ENCODE measurements at places on chromosomes 3 and 15.
A peak's percentile ranks its signal among the peaks of the same experiment; 100 is the strongest.

DNA sequence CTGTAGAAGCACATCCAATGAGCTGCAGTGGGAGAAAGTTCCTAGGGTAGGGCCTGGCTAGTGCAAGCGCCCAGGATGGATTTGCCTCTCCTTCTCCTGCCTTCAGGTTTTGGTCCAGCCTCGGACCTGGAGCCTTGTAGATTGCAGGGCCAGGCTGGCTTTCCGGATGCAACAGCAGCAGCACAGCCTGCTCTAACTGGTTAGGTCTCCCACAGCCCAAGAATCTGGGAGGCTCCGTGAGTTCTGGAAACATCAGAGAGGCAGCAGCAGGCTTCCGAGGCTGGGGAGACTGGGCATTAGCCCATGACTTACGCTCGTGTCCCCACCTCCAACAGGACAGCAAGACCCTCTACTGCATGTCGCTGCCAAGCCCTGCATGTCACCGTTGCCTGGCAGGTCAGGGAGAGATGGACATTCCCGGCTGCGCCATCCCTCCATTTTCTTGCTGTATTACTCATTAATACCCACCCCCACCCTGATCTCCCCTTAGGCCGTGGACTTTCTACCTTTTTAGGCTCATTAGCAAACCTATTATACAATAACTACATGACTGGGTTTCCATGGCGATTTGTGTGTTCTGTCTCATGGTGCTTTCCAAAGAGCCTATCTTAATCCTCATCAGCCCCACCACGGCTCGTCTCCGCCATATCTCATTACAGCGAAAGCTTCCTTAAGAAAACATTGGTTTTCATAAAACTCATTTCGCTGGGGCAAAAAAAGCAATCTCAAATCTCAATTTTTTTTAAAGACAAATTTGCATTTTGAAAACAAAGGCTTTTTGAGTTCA is 40.9 kb upstream of the RGMA start:
- no peak for DNase-seq

DNA sequence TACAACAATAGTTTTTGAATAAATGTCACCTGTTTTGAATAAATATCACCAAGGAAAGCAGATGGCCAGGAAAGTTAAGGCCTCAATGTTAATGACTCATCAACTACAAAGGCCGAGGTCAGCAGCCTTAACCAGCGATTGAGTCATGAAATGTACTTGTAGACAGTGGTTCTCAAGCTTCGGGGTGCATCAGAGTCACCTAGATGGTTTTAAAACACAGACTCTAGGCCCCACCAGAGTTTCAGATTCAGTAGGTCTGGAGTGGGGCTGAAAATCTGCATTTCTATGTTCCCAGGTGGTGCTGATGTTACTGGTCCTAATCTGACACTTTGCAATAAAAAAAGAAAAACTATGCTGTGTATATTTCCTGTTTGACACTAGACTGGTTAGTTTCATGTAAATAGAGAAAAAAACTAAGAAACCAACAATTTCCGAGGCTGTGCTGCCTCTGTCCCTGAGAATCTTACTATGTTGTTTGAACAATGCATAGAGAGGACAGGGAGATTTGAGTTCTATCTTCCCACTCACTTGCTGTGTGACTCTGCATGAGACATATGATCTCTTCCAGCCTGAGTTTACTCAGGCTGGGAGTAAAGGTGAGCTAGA is 9.8 kb downstream of the RAB27A start:
- DNase-seq, result no peak

- DNase-seq, result no peak
These were observed 9.1 kb downstream of the GHRL start for GRCh38 chr3:10283638-10284037.

DNA sequence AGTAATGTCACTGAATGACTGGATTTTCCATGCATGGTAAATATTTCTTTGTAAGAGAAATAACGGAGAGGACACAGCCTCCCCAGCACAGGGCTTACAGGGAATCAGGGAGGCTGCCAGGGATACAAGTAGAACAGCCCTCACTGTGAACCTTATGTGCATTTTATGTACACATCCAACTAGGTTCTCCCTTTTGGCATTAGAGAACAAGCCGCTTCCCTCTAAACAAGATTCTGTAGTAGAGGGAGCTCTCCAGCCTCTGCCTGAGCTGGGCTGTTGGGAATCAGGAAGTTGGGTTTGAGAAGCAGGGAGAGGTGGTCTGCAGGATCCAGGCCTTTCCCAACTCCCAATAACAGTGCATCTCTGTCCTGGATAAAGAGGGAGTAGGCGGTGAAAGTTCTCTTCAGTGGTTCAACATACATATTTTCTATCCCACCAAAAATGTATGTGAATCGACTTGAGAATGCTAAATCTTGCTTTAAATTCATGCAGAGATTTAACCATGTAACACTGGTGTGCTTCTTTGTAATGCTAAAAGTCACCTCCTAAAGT is 83.7 kb downstream of the ARNT2 start:
- no peak for DNase-seq

- DNase-seq, result no peak
These were observed 96.1 kb downstream of the MCTP2 start for GRCh38 chr15:94327356-94327936.

- DNase-seq, result no peak
These were observed 315.8 kb upstream of the ROBO2 start for GRCh38 chr3:76724075-76724474.

GRCh38 chr3:52473026-52473425 is 17.6 kb downstream of the NISCH start:
- DNase-seq, result no peak

DNA sequence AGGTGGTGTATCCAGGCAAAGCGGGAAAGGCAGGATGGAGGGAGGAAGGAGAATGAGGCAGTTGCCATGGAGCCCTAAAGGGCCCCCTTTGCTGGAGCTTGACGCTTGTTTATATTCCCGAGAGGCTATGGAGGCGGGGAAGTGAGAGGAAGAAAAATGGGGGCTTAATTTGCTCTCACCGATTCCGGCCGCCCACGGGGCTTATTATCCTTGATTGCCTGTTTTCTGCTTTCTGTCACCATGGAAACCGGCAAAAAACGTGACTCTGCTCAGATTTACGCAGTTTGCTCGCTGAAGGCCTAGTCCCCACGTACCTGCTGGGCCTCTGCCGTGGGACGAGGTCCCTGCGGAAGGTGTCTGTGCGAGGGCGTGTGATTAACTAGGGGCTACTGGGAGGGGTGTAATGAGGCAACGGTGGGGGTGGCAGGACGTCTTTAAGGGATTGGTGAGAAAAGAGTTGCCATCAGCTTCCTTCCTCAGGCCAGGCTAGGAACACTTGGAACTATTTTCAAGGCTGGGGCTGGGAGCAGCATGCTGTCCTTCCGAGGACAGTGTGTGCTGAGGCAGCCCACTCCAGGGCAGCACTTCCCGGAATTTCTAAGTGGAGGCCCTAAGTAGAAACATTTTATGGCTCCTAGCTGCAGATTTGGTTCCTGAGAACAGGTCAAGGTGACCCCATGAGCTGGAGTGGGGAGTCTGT is 110.8 kb upstream of the NDN start:
- peak; percentile 38 for DNase-seq

DNA sequence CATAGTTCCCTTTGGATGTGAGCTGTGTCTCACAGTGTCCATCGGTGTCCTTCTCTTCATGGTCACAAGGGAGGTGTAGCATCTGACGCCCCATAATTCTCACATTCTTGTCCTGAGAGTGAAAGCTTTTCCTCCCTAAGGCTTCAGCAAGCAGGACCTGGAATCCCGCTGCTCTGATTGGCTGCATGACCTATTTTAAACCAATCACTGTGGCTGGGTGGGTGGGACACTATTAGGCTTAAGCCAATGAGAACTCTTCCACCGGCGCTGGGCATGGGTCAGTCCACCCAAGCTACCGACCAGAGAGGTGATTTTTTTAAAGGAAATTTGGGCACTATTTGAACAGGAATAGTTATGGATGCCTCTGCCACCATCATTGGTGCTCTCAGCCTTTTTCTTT is 385.9 kb downstream of the MFSD1 start:
- no peak for DNase-seq

DNA sequence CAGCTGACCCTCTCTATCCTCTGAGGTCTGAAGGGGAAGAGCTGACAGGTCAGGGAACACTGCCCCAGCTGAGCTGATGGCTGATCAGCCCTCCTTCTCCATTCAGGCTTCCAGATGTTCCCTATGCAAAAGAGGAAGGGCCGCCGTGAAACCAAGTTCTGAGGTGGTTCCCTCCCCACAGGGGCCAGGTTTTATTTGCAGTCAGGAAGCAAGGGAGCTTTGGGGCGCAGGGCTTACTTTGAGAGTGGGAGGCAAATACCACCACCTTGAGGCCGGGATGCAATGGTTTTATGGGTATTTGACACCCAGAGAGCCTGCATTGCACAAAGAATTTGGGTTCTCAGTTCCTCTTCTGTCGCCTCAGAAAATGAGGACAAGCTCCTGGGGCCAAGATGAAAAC is 186.9 kb downstream of the ARRDC4 start:
- DNase-seq, result no peak

Data from femur (tissue), 1 donor.